Jurkat, Clone E6-1 (cell line): ENCODE measurements at places on chromosomes 4 and X.

DNA sequence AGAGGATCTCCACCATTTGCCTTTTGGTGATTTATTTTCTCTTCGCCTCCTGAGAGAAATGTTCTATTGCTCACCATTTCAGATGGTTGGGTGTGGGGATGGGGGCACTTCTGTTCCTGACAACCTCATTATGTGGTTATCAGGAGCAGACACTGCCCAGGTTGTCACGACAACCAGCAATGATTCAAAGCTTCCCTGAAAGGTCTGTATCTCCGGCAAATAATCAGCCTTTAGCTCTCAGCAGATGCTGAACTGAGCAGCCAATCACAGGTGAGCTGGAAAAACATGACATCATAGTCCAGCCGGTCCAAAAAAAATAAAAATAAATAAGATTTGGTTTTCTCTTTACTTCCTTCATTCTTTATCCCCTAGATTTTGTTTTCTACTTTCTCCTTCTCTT lies 5.5 kb upstream of the PAK3 start:
- DNase-seq = no peak

DNA sequence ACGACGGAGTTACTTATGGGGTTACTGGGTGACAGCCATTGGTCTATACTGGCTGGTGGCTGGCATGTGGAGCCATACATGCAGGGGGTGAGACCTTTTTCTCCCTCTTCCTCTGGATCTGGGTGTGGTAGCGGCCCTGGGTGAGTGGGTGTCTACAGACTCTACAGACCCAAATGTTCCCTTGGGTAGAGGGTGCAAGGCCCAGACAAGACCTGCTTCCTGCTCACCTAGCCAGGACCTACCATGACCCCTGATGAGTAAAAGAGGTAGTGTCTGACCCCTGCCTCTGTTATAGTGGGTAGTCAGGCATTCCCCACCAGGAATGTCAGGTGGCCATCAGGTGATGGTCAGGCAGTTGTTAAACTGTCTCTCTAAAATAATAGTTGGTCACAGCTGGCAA lies 66.8 kb downstream of the SLC2A9 start:
- no peak for DNase-seq

- no peak for DNase-seq
These were observed 9.2 kb downstream of the MAGED1 start for GRCh38 chrX:51902510-51903050.

- DNase-seq = no peak
These were observed 18.5 kb upstream of the AP1AR start for GRCh38 chr4:112213091-112213490.

DNA sequence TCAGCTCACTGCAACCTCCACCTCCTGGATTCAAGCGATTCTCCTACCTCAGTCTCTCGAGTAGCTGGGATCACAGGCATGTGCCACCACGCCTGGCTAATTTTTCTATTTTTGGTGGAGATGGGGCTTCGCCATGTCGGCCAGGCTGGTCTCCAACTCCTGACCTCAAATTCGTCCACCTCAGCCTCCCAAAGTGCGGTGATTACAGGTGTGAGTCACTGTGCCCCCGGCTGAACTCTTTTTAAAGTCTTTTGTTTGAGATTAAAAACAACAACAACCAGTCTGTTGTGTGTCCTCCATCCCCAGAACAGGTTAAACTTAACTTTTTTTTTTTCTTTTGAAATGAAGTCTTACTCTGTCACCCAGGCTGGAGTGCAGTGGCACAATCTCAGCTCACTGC lies 36.3 kb upstream of the RBPJ start:
- no peak for DNase-seq

DNA sequence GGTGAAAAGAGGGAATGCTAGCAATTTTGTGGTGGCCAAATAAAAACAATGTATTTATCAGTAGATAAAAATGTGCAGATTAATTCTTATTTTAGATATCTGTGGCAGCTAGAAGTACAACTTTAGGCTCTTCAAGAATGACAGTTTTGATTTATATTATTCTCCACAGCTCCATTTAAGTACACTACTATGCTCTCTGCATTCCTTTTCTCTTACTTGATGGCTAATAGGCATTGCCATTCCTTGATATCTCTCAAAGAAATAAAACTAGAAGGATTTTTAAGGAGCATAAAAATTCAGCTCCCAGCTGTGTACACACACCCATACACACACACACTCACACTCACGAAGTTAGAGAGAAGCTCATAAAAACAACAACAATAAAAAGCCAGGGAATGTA lies 59.4 kb upstream of the H2AZ1 start:
- no peak for DNase-seq

DNA sequence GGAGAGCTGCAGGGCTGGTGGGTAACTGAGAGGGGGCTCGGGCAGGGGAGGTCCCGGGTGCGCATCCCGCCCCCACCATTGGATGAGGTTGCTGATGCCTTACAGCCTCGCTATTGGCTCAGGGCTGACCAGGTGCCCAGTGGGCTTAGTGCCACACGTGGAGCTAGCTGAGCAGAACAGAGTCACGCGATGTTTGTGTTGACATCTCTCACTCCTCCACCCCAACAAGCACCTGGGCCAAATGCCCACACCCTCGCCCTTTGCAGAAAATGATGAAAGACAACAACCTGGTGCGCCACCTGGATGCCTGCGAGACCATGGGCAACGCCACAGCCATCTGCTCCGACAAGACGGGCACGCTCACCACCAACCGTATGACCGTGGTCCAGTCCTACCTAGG lies 31.8 kb downstream of the ATP2B3 start:
- DNase-seq = no peak

DNA sequence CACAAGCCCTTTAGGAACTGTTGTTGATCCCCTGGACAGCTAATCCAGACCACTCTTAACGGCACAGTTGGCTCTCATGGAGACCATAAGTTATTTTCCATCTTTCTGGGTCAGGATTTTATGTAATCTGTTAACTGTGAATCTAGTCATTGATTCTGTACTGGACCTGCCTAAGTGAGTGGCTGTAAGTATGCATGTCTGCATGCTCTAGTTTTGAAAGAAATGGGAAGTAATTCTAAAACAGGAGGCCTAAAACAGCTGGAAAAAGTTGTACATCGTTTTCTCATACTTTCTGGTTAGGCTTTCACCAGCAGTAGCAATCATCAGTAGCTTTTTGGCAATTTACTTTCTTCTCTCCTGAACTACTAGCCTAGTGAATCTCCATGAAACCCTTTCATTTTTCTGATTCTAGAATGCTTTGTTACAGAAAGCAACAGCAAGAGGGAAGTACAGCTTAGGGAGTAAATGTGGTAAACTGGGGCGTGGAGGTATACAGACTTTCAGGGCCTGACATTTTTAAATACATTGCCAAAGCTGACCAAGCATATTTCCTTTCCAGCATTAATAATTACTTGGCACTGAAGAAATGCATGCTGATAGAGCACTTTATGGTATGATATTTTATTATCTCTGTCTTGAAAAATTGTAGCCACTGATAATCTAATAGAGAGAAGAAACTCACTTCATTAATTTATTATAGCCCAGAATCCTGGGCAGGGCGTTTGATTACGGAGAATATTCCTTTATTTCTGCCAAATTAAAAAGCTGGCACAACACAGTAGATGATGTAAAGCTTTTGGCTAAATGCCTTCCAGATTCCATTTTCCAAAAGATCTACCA lies 202.7 kb downstream of the BANK1 start:
- DNase-seq = no peak

DNA sequence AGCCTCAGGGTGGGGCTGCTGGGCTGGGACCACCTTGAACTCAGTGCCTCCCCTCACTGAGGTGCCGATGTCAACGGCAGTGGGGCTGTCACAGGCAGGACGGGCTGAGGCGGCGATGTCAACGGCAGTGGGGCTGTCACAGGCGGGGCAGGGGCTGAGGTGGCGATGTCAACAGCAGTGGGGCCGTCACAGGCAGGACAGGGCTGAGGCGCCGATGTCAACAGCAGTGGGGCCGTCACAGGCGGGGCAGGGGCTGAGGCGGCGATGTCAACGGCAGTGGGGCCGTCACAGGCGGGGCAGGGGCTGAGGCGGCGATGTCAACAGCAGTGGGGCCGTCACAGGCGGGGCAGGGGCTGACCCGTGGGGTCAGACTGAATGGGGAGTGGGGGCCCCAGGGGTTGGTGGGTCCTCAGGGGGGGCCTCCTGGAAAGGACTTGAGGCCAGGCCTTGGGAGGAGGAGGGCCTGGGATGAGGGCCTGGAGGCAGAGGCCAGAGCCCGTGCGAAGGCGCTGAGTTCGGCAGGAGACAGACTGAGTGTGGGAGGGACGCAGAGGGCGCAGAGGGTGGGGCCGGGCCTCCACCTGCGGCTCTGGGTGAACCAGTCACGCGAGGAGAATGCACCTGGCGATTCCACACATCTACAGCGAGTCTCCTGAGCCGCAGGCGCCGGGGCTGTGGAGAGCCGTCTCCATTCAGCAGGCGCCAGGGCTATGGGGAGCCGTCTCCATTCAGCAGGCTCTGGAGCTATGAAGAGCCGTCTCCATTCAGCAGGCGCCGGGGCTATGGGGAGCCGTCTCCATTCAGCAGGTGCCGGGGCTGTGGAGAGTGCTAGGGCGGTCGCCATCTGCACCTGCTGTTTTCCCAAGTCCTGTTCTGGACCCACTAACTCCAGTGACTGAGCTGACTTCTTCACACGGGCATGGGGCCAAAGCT lies 22.9 kb downstream of the ATP5ME start:
- DNase-seq = no peak

- DNase-seq = no peak
These were observed 96.9 kb downstream of the WFS1 start for GRCh38 chr4:6366581-6366980.

- DNase-seq = no peak
These were observed 99.1 kb upstream of the SMIM10 start for GRCh38 chrX:134891652-134892051.

GRCh38 chr4:158521484-158522088 lies at the start of gene RXFP1:
RXFP1 (plus strand) TSS chr4:158521882; CDS start chr4:158521977, 95 bp downstream.
- DNase-seq = no peak

- DNase-seq = no peak
These were observed 54.8 kb downstream of the BMP3 start for GRCh38 chr4:81085291-81085690.
